Transverse colon (tissue), 4 donors: ENCODE measurements at places on chromosomes 6 and 20. TPM values are rescaled to one million over a fixed set of nuclear protein-coding genes. Genes with fewer than 3 reads are reported as not detected.

DNA sequence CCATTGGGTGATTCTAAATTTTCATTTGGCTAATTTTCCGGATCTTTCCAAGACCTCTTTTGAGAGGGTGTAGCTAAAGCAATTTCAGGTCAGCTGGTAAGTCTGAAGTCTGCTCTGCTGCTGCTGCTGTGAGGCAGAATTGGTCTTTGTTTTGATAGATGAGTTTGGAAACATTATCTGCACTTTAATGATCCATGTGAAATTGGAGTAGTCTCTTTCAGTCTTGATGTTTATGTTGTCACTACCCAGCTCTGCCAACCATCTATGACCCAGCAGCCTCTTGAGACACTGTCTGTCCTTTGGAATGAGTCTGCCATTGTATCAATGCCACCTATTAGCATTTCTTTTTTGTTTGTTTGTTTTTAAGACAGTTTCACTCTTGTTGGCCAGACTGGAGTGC, 44.1 kb downstream of the TXNDC5 start:
- DNase-seq, result no peak
- no peak overlapping the region for H3K4me3 ChIP-seq
- no peaks in the 10 kb centered on the region for H3K4me1 ChIP-seq
- no peaks in the 10 kb centered on the region for H3K36me3 ChIP-seq
- no peaks in the 10 kb centered on the region for H3K27me3 ChIP-seq

DNA sequence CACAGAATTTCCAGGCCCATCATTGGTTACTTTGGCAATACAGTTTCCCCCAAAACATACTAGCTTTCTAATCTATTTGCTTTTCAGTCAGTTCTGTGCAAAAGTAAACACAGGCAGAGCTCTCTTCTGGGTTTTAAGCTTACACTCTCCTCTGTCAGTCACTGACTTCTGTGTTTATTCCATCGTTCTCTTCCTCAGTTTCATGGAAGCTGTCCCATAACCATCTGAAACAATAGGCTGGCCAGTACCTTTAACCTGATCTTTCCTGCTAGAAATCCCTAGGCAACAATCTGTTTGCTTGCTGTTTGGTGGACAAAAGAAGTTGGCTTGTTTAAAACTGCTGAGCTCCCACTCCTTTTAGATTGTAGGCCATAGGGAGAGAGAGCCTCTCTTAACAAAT, 431.5 kb downstream of the HACE1 start:
- no peaks in the 10 kb centered on the region for H3K27me3 ChIP-seq
- H3K36me3 ChIP-seq, result no peaks in the 10 kb centered on the region
- no peak overlapping the region for H3K27ac ChIP-seq
- DNase-seq, result no peak
- no peaks in the 10 kb centered on the region for H3K4me1 ChIP-seq

- no peaks in the 10 kb centered on the region for H3K4me1 ChIP-seq
- DNase-seq, result no peak
- no peak overlapping the region for H3K27ac ChIP-seq
- peaks cover 62% of the 10 kb centered on the region for H3K36me3 ChIP-seq
These were observed 129.4 kb downstream of the ZMYND8 start for GRCh38 chr20:47227119-47227518.

- no peaks in the 10 kb centered on the region for H3K27me3 ChIP-seq
- DNase-seq, result no peak
- H3K4me1 ChIP-seq, result peaks cover 1% of the 10 kb centered on the region
- no peaks in the 10 kb centered on the region for H3K36me3 ChIP-seq
These were observed 33.7 kb upstream of the EPB41L2 start for GRCh38 chr6:131096786-131097185.

GRCh38 chr6:75213732-75214131, 7.9 kb upstream of the COL12A1 start:
- peaks cover 9% of the 10 kb centered on the region for H3K4me1 ChIP-seq
- H3K27me3 ChIP-seq, result peaks cover under 1% of the 10 kb centered on the region
- no peak overlapping the region for H3K4me3 ChIP-seq
- H3K27ac ChIP-seq, result no peak overlapping the region

DNA sequence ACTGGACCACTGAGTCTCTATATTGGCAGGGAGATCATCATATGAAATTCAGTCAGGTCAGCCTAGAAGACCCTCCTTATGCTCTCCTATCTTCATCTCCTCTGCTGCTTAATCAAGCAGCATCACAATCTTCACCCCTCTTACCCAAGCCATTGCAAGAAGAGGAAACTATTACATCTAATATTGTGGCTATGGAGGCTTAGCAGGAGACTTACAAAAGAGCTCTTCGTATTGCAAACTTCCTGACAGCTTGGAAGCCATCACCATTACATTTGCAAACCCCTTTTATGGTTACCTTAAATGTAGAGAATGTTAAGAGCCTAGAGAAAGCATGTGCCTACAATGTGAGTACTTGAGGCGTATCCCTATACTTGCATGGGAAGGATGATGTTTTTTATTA, 87.2 kb upstream of the STXBP5 start:
- no peak overlapping the region for H3K27ac ChIP-seq
- H3K36me3 ChIP-seq, result no peaks in the 10 kb centered on the region
- no peaks in the 10 kb centered on the region for H3K27me3 ChIP-seq
- no peaks in the 10 kb centered on the region for H3K4me1 ChIP-seq
- H3K4me3 ChIP-seq, result no peak overlapping the region

DNA sequence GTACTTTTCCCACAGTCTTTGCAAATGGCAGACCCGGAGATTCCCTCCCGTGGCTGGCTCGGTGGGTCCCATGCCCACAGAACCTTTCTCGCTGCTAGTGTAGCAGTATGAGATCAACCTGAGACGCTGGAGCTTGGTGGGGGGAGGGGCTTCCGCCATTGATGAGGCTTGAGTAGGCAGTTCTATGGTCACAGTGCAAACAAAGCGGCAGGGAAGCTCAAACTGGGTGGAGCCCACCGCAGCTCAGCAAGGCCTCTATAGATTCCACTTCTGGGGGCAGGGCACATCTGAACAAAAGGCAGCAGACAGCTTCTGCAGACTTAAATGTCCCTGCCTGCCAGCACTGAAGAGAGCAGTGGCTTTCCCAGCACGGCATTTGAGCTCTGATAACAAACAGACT, 186.0 kb upstream of the KCNK16 start:
- no peaks in the 10 kb centered on the region for H3K4me1 ChIP-seq
- no peak for DNase-seq
- no peaks in the 10 kb centered on the region for H3K36me3 ChIP-seq

- DNase-seq, result no peak
- H3K4me1 ChIP-seq, result no peaks in the 10 kb centered on the region
- no peaks in the 10 kb centered on the region for H3K36me3 ChIP-seq
- no peak overlapping the region for H3K27ac ChIP-seq
- H3K4me3 ChIP-seq, result no peak overlapping the region
These were observed 99.3 kb downstream of the B3GAT2 start for GRCh38 chr6:70857387-70858077.

- no peak overlapping the region for H3K27ac ChIP-seq
- no peak overlapping the region for H3K4me3 ChIP-seq
These were observed 12.2 kb downstream of the MMP24 start for GRCh38 chr20:35238735-35239134.

- no peaks in the 10 kb centered on the region for H3K4me1 ChIP-seq
- H3K36me3 ChIP-seq, result no peaks in the 10 kb centered on the region
- no peak overlapping the region for H3K27ac ChIP-seq
- H3K4me3 ChIP-seq, result no peak overlapping the region
These were observed 90.9 kb downstream of the PSMG4 start for GRCh38 chr6:3349388-3350251.

- H3K4me3 ChIP-seq, result peak within 1 kb of the TSS; percentile 13
- peaks cover 14% of the 10 kb centered on the region for H3K4me1 ChIP-seq
- H3K27ac ChIP-seq, result peak within 1 kb of the TSS; percentile 55
- H3K36me3 ChIP-seq, result no peaks in the 10 kb centered on the region
These were observed at the start of gene BTBD3 for GRCh38 chr20:11917663-11918062. BTBD3 (plus strand) TSS chr20:11917893; CDS start chr20:11918276, 383 bp downstream.

Gene HCK
- 12.6 TPM for total RNA-seq

Gene OXT
- not detected for total RNA-seq

Gene EFCAB8
- total RNA-seq, result not detected

Gene DEFB123
- not detected for total RNA-seq

Gene ADGRF5
- total RNA-seq, result 2.2 TPM
